Daoy (cell line): ENCODE measurements at places on chromosomes 12 and 14. TPM values are rescaled to one million over a fixed set of nuclear protein-coding genes. Genes with fewer than 3 reads are reported as not detected.

Gene KRT73
- not detected in 2 replicates for total RNA-seq

DNA sequence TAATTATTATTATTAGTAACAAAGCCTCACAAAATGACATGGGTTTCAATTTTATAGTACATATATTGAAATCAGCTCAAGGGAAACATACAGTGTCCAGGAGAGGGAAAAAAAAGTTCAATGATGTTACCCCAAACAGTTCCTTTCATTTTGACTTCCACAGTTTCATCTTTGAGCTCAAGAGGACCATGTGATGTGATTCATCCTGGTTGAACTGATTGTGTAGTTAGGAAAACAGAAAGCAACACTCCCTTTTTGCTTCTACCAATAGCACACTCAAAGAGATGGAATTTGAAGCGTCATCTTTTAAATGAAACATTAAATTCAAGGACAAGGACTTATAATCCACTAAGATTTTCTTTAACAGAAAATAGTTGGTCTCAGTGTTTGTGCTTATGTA lies 461.0 kb downstream of the FOXG1 start:
- peak; percentile 41 for DNase-seq

- DNase-seq, result no peak
Observed at GRCh38 chr12:72717036-72717435, 444.9 kb downstream of the TRHDE start.

DNA sequence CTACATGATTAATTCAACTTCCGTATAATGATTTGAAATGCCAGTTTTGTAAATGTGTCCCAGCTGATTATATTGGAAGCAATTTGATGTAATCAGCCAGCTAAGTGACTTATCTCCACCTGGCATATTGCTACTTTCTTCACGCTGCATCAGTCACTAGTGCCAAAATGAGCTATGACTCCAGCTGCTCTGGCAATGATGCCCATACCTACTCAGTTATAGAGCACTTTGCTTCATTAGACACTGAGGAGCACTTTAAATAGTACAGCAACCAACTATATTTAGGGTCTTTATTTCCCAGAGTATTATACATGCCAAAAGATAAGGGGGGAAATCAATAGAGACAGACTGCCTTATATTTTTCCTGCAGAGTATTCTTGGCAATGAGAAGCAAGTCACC lies 67.9 kb upstream of the LIN7A start:
- DNase-seq, result no peak

DNA sequence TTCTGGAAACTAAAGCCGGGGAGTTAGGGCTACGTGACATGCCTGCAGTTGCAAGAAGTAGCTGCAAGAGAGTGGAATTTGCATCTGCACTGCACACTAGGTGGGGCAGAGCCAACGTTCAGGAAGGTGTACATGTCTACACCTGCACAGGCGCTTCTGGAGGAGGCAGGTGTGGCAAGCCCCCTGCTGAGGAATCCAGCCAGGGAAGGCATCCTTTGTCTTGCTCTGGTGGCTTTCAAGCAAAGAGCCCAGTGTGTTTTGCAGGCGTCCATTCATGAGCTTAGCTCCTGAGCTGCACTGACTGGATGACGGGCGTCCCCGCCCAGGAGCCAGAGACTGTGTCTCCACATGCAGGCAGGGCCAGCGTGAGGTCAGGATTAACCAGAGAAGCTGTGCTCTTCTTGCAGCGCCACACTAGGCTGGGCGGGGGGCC lies 116.3 kb downstream of the ZFP36L1 start:
- DNase-seq, result no peak

DNA sequence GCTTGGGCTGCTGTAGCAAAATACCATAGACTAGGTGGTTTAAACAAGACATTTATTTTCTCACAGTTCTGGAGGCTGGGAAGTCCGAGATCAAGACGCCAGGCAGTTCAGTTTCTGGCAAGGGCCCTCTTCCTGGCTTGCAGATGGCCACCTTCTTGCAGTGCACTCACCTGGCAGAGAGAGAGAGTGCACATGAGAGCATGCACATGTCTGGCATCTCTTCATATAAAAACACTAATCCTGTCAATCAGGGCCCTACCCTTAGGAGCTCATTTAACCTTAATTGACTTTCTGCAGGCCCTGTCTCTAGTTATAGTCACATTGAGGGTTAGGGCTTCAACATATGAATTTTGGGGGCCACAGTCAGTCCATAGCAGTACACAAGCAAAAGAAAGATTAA lies 12.4 kb upstream of the EVL start:
- DNase-seq, result no peak

DNA sequence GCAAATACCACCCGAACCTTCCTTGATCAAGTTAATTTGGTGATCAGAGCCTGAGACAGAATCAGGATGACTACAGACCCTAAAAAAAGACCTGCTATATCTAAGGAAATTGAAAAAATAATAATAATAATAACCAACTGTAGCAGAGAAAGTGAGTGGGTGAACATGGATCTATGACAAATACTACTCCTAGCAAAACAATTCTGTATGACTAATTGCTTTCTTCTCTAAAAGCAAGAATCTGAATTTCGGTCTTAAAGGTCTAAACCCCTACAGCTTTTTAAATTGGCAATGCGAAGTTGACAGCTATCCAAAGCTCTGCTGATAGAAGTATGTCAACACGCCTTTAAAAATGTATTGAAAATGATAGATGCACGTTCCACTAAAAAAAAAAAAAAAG lies 102.2 kb downstream of the PRKAB1 start:
- DNase-seq, result no peak

DNA sequence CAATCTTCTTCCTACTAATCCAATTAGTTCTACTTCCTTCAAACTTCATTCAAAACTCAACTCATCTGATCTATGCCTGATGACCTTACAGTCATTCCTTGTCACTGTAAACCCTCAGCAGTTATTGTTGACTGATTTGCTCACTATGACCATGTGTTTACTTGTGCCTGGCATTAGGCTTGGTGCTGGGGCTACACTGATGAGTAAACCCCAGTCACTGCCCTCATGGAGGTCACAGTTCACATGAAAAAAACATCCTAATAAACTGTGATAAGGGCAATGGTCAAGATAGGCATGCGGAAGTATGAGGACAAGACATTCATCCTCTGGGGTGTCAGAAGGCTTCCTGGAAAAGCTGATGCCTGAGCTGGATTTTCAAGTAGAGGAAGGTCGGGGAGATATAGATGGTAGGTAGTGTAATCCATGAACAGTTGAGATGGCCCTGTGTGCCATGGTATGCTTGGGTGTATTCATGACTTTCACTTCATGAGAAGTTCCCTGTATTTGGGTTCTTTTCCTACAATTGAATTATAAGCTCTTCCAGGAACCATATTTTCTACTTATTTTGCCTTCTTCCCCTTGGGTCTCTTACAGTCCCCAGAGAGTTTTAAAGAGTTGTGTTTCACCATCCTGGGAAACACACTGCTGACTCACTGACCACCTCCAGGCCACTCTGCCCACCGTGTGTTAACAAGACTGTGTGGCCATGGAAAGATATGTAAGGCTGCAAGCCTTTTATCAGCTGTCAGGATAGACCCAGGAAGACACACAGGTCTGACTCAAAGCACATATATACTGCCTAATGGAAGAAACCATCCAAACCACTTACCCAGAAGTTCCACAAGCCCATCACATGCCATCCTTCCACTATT lies 38.7 kb upstream of the DUSP6 start:
- peak; percentile 88 for DNase-seq
